ENCODE measurements at places on chromosomes 6 and 20.

GRCh38 chr6:14259594-14260152, 142.1 kb downstream of the CD83 start:
- no peak for DNase-seq

GRCh38 chr6:150346346-150346745, 22.5 kb upstream of the IYD start:
- DNase-seq: no peak

GRCh38 chr6:148720897-148721296, 25.9 kb upstream of the UST start:
- DNase-seq: no peak

- DNase-seq: no peak
Observed at GRCh38 chr20:48828734-48829460, 1.1 kb upstream of the PREX1 start.

DNA sequence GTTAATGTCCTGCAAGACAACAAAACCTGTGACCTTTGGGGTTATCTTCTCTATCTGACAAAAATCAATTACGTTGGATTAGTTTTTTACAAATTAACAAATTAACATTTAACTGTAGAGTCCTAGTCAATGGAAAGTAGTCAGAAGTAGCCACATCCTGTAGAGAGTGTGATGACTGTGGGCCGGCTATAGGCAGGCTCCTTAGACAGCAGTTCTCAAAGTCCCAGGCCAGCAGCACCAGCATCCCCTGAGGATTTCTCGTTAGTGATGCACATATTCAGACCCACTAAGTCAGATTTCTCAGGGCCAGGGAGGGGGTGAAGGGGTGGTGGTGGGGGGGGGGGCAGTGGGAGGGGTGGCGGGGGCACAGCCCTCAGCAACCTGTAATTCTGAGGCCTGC, 37.2 kb downstream of the ZNF341 start:
- no peak for DNase-seq

DNA sequence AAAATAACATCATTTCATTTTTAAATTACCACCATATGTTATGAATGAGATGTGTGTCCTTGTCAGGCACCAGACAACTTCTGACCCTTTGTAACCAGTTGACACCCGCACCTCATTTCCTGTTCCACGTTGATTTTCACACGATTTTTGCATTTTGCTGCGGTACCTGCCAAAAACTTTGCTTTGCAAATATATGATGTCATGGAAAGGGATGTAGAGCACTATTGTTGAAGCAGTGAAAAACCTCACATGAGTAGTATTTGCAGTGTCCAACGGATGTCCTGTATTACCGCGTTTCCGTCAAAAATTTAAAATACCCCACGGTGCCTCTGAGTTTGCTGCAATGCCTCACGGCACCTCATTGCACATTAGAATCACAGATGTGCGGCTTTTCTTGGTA, 115.6 kb downstream of the MTHFD1L start:
- no peak for DNase-seq

DNA sequence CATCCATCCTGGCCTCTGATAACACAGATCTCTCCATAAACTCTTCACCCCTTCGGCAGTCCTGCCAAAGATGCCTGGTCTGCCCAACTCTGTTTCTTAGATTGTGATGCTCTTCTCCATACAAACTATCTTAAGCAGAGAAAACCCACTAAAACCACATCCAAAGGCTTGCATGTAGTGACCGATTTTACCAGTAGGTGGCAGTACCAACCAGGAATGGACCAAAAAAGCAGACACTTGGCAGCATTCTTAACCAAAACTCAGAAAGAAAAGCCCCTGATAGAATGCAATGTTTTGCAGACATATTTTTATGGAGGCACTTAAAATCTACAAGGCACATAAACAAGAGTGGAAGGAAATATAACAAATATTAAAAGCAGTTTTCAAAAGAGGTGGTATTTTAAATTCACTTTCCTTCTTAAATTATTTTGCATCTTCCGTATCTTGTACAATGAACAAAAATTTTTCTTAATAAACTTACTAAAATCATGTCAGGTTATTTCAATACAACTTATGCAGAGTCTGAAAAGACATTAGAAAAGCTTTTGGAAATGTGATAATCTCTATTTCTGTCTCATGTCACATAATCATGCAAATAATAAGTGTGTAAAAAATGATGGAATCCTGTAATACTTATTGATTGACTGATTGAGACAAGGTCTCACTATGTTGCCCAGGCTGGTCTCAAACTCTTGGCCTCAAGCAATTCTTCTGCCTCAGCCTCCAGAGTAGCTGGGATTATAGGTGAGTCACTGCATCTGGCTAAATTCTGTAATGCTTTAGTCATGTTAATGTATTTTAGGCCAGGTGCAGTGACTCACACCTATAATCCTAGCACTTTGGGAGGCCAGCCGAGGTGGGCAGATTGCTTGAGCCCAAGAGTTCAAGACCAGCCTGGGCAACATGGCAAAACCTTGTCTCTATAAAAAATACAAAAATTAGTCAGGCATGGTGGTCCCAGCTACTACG, 29.4 kb downstream of the LRP11 start:
- peak; percentile 63 for DNase-seq

DNA sequence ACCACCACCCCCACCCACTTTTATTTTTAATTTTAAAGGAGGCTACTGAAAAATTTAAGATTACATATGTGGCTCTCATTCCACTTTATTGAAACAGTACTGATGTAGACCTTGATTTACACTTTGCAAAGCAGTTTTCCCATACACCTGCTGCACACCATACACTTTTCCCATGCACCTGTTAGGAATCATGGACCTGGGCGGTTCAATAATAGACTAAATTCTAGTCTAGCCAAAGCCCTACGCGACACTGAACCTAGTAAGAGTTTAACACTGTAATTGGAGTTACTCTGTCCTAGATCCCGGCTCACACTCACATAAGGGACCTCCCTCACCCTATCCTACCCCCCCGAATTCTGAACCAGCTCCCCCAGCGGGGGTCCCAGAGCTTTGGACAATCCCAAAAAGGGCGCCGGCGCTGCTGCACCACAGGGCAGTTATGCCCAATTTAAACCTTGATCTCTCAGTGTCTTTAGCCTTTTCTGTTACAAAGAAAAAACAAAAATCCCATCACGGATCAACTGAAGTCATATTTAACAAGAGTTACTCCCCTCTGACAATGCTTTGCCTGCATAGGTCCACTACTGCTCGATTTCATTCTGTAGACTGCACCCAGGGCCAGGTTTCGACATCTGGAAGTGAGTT, 2.4 kb upstream of the GCLC start:
- peak; percentile 4 for DNase-seq

DNA sequence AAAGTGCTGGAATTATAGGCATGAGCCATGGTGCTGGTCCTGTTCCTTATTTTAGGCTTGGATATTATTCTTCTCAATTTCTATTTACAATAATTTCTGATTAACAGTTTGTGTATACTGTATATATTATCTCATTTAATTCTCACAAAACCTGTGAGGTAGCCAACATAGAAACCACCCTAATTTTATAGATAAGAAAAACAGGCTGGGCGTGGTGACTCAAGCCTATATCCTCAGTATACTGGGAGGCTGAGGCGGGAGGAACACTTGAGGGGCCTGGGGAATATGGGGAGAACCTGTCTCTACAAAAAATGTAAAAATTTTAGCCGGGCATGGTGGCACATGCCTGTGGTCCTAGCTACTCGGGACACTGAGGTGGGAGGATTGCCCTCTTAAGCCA, 3.8 kb upstream of the AFG1L start:
- DNase-seq: no peak

GRCh38 chr20:49395183-49395582, 87.3 kb downstream of the KCNB1 start:
- DNase-seq: no peak

DNA sequence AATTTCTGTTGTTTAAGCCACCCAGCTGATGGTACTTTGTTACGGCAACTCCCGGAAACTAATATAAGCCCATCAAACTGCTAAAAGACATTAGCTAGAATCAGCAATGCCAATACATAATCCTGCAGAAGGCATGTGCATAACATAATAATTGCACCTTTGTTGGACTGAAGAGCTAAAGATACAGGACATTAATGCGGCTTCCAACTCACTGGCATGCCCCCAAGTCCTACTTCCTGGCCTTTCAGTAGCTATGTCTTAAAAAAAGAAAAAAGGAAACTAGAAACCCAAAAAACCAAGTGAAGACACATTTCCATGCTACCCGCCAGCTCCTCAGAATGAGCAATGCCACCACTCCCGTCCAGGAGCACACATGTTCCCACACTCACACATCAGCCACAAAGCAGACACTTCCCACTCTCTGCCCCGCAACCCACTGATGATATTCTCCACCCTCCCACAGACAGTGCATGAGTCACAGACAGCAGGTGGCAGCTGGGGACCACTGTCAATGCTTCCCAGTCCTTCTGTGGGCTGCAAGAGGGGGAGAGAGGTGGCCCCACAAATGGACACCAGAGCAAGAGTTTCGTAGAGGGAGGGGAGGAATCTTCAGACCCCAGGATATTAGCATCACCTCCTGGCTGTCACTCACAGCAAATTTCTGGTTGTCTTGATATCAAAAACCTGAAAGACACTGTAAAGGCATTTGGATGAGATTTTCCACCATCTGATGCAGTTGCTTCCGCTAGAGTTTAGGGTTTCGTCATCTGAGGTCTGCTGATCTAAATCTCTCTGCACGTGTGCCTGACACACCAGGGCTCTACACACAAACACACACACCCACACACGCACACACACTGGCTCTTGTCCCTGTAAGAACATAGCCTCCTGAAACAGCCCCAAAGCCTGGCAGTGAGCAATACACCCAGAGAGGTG, 32.8 kb downstream of the GFOD1 start:
- peak; percentile 85 for DNase-seq

DNA sequence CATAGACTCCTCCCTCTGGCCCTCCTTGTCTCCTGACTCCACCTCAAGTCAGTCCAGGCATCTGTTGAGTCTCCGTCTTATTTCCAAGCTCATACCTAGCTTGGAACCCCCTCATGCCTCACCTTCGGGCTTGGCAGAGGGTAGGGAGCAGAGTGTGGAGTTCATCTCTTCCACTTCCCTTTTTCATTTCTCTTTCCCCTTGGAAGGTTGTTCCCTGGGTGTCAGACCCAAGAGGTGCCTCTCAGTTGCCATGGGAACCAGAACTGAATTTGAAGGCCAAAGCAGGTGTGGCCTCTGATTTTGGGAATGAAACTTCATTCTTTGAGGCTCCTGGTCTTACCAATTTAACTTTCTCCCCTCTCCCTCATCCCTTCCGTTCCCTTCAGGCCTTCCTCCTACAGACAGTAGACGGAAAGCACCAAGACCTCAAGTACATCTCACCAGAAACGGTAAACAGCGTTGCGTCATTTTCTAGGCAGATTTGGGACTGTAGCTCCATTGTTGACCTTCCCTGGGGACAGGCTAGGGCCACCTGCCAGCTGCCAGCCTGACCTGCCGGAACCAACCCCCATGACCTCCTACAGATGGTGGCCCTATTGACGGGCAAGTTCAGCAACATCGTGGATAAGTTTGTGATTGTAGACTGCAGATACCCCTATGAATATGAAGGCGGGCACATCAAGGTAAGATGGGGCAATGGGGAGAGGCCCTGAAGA, 6.6 kb downstream of the CDC25B start:
- no peak for DNase-seq

DNA sequence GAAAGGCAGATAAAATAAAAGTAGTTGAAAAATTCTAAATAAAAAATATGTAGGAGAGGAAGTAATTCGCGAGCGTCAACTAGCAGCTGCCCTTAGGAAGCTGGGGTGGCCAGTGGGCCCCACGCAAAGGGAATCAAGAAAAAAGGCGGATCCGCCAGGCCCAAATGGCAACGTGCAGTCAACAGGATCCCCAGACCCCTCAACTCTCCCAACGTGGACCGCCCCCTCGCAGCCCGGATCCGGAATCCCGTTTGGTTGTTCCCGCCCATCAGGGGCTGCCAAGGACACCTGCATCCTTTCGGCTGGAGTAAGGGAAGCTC, 296 bp downstream of the DZANK1 start:
- no peak for DNase-seq

- DNase-seq: no peak
Observed at GRCh38 chr6:71268735-71269437, 19.7 kb upstream of the OGFRL1 start.

GRCh38 chr20:6240059-6240458, 117.2 kb upstream of the FERMT1 start:
- no peak for DNase-seq

DNA sequence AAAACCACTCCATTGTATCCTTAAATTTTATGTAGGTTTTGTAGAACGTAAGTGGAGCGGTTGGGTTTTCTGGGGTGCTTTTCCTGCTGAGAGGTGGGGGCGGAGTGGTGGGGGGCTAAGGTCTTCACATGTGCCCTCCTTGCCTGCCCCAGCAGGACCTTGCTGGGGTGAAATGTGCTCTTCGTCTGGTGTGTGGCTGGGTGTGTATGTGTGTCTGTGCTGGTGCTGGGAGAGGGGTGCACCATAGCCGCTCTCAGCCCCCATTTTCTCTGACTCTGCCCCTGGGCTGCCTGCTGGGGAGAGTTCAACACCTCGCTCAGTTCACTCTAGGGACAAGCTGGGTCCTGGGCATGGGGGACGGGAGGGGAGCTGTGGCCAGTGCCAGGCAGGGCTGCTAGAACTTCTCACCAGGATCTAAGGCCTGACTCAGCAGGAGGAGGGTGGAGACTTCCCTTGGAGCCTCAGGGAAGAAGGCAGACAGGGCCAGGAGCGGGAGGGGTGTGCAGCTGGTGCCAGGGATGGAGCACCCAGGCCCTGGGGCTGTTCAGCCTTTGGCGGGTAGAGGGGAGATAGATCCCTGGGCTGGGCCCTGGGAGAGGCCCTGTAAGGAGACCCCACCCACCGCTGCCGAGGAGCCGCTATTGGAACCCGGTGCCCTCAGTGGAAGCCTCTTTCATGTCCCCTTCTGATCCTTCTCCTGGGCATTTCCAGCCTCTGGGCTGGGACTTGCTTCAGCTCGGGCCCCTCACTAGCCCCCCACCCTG, 4.8 kb downstream of the SOX18 start:
- no peak for DNase-seq

DNA sequence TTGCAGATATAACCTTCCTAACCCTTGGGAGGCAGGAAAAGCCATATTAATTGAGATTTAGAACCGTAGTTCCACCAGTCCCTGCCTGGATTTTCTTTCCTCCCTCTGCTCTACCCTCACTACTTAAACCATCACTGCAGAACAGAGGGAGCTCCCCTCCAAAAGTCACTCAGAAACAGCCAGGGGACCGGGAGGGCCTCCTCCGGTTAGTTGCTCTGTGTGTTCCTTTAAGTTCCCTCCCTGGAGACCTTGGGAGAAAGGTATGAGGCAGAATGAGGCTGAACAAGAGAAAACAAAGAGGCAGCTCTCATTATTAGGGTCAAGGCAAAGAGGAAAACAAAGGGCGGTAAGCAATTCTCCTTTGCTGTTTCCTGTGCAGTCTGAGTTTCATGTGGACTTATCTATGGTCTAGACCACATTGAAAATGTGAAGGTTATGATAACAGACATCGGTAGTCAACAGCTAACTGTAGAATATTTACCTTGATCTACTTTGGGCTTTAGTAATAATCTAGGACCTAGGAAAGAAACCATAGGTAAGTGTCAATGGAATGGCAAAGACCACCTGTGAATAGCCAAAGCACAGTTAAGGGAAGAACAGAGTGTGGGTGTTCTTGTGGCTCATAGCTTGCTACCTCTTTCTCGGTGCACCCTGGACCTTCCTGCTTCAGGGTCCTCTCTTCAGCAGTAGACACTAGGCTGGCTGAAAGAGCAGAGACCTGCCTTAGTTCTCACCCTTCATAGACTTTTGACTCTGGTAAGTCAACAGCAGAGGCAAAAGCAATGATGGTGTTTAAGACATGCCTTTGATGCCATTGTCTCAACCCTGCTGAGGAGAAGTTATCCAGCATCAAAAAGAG, 250.9 kb upstream of the CITED2 start:
- DNase-seq: no peak

Measured in CD8-positive, alpha-beta T cell (primary cell).